ENCODE measurements at places on chromosomes 1 and 21. TPM values are rescaled to one million over a fixed set of nuclear protein-coding genes. Genes with fewer than 3 reads are reported as not detected.

The E2F2 gene
- under 0.01 TPM for total RNA-seq

The DMRTA2 gene
- total RNA-seq: not detected

The ANGEL2 gene
- total RNA-seq: 29.1 TPM

The GBP3 gene
- 18.3 TPM for total RNA-seq

The PRR9 gene
- total RNA-seq: not detected

The CHIA gene
- not detected for total RNA-seq

The EPHA8 gene
- total RNA-seq: not detected

The UBE2J2 gene
- 36.6 TPM for total RNA-seq

The HPCAL4 gene
- total RNA-seq: 0.12 TPM

All from pericardium fibroblast (primary cell).